ENCODE measurements at places on chromosomes 12 and 14. TPM values are rescaled to one million over a fixed set of nuclear protein-coding genes. Genes with fewer than 3 reads are reported as not detected.

- DNase-seq = no peak
Observed at GRCh38 chr14:49858383-49858782, 5.8 kb upstream of the NEMF start.

- no peak for DNase-seq
Observed at GRCh38 chr12:73361864-73362230, 1089.7 kb downstream of the TRHDE start.

GRCh38 chr12:54270345-54270744 is 9.6 kb downstream of the CBX5 start:
- DNase-seq = no peak

DNA sequence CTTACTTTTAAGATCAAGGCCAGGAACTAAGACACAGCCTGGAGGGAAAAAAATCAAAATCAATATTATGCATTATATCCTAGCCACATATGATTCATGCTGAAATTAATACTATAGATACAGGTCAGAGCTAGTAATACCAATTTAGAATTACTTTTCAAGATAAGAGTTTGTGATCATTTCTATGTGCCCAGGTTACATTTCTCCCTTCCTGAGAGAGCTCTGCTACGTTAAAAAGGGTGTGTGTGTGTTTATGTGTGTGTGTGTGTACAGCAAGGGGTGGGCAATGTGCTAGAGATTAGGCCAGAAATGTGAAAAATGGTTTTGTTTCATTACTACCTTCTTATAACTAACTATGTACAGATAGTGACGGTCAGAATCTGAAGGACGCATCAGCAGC is 223.9 kb upstream of the FLRT2 start:
- no peak for DNase-seq

GRCh38 chr14:90658541-90658967 is 157.7 kb downstream of the TTC7B start:
- no peak for DNase-seq

GRCh38 chr12:16189849-16190248 is 87.6 kb downstream of the SLC15A5 start:
- DNase-seq = no peak

DNA sequence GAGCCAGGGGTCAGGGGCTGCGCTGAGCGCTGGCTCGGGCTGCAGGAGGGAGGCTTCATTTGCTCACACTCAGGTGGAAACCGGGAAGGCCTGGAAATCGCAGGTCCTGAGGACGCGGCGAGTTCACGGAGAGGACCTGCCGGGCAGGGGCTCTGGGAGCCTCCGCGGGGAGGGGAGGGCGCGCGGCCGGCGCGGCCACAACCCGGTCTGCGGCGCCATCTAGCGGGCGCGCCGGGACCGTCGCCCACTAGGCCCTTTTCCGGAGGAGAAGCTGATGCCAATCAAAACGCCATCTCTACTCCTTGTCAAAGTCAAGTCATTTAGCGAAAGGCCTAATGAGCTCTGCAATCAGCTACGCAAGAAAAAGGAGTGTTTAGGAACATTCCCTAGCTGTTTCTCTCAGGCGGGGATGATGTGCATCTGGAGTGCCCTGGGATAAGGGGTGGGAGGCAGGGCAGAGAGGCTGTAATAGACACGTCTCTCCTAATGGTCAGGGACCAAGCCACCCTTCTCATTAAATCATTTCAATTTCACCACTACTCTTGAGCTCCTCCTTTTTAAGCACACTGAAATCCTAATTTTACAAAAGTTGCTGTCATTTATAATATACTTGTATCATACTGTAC is 885.8 kb upstream of the TMEM132C start:
- DNase-seq = peak; percentile 88

- no peak for DNase-seq
Observed at GRCh38 chr12:30796313-30796780, 41.6 kb upstream of the CAPRIN2 start.

DNA sequence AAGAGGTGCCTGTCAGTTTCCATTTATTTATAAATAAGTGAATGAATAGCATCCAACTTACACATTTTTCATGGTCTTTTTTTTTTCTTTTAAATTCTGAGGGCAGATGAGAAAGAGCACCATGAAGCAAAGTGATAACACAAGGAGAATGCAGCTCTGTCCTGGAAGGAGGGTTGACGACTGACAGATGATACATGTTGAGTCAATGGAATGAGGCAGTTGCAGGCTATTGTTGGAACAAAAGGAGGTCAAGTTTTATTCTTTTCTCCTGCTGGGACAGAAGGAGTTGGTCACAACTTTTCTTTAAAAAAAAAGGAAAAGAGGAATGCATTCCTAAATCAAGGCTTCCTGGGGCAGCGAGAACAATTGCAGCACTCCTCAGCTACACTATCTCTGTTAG is 119.9 kb upstream of the PLEKHG7 start:
- no peak for DNase-seq

GRCh38 chr12:68012712-68013111 is 23.5 kb downstream of the IFNG-AS1 start:
- DNase-seq = no peak

DNA sequence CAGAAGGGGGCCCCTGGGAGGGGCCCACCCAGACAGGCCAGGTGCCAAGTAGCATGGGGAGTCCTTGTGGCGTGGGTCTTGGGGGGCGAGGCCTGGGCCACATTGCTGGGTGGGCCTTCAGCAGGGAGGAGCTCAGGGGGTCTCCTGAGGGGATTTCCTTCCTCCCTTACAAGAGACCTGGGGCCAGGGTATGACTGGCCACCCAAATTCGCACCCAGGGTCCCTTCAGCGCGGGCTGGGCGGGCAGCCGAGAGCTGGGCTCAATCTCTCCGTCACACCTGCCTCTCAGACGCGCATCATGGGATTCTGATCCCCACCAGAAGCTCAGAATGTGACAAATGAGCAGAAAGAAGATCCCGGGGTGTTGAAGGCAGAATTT is 72.4 kb downstream of the KIF26A start:
- no peak for DNase-seq

- DNase-seq = no peak
Observed at GRCh38 chr12:49108958-49109404, 1.7 kb downstream of the LMBR1L start.

DNA sequence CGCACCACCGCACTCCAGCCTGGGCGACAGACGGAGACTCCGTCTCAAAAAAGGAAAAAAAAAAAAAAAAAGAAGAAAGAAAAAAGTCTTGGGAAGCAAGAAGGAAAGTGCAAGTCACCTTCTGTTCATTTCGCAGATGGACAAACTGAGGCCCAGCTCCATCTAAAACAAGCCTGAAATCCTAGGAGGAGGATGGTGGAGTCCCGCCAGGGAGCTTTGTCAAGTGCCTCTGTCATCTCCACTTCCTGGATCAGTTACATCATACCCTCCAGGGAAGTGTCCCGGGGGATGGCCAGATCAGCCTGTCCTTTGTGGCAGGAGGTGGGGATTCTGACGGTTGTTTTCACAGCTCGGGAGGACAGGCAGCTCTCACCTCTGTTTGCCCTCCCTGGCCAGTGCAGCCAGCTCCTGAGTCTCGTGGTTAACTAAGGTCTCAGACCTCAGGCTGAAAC is 8.7 kb upstream of the SDSL start:
- no peak for DNase-seq

GRCh38 chr12:80400571-80400991 is 43.5 kb upstream of the PTPRQ start:
- DNase-seq = no peak

DNA sequence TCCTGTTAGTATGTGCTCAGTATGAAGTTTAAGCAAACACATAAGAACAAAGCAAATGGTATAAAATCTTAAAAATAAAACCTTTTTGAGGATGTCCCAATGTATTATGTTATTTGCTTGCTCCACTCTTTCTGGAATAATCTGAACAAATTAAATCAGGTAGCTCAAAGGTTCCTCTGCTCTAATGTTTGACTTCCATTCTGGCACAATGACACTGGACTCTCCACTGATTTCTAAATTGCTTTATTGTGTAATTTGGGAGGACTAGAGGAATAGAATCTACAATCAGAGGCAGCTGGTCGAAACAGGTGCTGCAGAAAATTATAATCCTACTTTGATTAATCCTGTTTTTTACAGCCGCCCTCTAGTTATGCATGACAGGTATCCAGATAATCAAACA is 523.7 kb upstream of the FOXG1 start:
- no peak for DNase-seq

DNA sequence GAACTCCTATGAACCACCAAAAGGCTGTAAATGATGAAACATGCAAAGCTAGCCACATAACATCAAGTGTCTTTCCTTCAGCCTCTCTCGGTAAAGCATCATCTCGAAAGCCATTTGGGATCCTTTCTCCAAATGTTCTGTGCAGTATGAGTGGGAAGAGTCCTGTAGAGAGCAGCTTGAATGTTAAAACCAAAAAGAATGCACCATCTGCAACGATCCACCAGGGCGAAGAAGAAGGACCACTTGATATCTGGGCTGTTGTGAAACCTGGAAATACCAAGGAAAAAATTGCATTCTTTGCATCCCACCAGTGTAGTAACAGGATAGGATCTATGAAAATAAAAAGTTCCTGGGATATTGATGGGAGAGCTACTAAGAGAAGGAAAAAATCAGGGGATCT is 61.2 kb downstream of the ATG14 start:
- peak; percentile 8 for DNase-seq

- DNase-seq = no peak
Observed at GRCh38 chr14:91388551-91388975, 29.1 kb downstream of the CCDC88C start.

GRCh38 chr12:107447336-107447735 is 238.3 kb upstream of the PWP1 start:
- no peak for DNase-seq

DNA sequence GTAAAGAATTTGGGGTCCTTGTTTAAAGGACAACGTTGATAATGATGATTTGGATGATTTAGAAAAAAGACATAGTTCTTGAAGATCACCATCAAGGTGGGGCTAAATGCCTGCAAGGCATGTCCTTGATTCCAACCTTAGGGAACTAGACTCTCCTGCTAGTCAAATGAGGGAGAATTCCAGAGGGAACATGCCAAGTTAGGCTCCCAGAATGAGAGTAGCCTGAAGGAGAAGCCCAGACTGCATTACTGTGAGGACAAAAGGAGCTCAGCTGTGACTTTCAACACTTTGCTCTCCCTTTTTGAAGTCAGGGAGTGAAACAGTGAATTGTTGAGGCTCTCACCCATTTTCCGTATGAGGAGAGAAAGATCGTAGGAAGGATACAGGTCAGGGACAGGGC is 95.2 kb upstream of the TBX3 start:
- DNase-seq = no peak

DNA sequence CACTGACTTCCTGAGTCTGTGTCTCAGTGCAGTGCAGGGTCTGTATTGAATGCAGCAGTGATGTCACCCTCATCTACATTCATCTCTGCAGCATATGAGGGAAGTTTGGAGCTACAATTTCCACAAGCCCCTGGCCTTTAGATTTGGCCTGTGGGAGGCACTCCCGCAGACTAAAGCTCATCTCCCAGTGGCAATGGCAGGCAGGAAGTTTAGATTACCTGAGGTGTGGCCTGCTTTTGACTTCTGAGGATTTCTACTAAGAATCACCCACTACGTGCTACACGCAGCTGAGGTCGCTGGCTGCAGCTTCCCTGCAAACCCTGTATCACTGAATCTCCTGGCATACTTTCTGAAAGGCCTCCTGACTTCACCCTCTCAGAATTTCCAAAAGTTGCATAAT is 202.2 kb upstream of the PRKD1 start:
- no peak for DNase-seq

GRCh38 chr12:52681526-52682380 is 1.5 kb upstream of the KRT1 start:
- DNase-seq = no peak

DNA sequence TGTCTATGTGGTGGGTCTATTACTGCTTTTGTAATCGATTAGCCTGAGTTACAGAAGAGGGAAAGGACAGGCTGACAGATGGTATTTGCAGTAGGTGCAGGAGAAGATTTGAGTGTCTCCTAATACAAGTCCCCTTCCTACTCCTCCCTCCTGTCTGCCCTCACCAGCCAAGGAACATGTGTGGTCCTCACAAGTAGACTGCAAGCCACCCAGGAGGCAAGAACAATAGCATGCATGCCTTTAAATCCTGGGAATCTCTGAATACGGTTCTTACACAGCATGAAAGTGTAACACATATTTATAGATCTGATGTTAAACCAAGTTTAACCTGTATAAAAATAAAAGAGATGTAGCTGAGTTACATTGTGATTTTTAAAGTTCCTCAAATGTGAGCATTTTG is 117.0 kb downstream of the PTCSC3 start:
- no peak for DNase-seq

DNA sequence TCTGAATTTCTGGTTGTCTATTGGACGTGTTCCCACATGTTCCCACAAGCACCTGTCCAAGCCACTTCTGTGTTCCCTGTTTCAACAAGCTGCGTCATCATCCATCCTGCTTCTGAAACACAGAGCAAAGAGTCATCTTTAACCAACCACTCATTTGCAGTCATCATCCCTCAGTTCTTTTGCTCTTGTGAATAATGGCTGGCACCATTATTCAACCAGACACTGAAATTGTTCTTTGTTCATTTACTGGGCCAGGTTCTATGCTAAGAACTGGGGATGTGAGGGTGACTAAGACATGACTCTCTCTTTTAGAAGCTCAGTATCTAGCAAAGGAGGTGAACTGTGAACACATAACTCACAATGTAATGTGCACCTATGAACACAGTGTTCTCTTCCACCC is 40.7 kb upstream of the ANO4 start:
- no peak for DNase-seq

DNA sequence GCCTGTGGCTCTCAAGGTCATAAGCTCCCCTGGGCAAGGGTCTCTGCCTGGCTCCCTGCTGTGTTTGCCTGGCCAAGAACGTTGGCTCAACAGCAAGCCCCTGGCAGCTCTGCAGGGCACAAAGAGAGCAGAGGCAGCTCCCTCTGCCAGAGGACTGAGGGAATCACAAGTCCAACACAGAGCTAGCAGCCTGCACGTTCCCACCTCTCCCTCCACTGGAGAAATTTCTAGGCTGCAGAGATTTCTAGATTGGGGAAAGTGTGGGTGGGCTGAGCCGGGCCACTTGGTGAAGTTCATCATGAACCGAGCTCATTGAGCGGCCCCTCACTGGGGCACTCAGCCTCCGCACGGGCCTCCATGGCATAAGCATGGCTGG is 19.8 kb downstream of the ZFYVE21 start:
- DNase-seq = no peak

PLCZ1 gene
- not detected for total RNA-seq

INTS13 gene
- 27.6 TPM for total RNA-seq

KRT78 gene
- not detected for total RNA-seq

RPL6 gene
- 1,250 TPM for total RNA-seq

RBP5 gene
- not detected for total RNA-seq

BHLHE41 gene
- 1.1 TPM for total RNA-seq

RGS6 gene
- 0.24 TPM for total RNA-seq

BMP4 gene
- 7.3 TPM for total RNA-seq

TMTC2 gene
- total RNA-seq = 19.8 TPM

SYNDIG1L gene
- total RNA-seq = 0.26 TPM

TAS2R42 gene
- not detected for total RNA-seq

C12orf50 gene
- not detected for total RNA-seq

ALX1 gene
- total RNA-seq = 1.9 TPM

MTHFD1 gene
- 79.3 TPM for total RNA-seq

CMA1 gene
- not detected for total RNA-seq

All from osteocyte (in vitro differentiated cells).